Frontal cortex (tissue), 4 donors: ENCODE measurements at places on chromosomes 5 and 9.

- no peak for DNase-seq
Observed at GRCh38 chr9:14315875-14316601, 2.1 kb upstream of the NFIB start.

DNA sequence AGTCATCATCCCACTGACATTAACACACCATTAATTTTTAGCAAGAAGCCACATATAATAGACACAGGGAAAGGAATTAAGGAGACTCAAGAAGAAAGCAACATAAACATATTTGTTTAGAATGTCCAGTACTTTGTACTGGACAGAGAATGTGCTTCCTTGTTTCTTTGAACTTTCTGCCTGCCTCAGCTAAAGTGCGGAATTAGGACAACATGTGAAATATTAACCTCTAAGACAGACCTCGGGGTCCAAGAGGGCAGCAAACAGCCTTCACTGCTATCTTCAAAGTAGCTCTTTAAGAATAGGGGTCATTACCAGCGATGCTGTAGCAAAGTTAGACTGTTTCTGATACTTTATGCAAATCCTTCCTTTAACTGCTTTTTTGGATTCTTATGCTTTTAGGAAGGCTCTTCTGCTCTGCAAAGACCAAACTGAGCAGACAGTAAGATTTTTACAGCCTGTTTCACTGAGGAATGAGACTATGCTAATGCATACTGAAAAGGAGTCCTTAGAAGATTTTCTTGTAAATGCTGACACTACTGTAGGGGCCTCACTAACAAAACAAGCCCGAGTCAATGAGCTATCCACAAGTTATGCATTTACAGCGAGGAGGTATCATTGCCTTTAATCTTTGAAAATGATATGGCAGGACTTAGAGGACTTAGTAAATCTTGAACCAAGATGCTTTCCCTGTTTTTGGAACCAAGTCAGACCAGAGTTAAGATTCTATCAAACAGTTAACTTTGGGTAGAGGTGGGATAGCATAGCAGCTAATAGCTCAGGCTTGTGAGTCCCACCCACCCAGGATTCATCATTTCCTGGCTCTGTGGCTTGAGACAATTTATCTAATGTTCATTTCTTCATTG lies 23.8 kb downstream of the DAB2 start:
- no peak for DNase-seq

- DNase-seq = no peak
Observed at GRCh38 chr5:167029488-167029887, 1262.0 kb upstream of the WWC1 start.

- no peak for DNase-seq
Observed at GRCh38 chr5:83503662-83504061, 32.1 kb downstream of the VCAN start.

DNA sequence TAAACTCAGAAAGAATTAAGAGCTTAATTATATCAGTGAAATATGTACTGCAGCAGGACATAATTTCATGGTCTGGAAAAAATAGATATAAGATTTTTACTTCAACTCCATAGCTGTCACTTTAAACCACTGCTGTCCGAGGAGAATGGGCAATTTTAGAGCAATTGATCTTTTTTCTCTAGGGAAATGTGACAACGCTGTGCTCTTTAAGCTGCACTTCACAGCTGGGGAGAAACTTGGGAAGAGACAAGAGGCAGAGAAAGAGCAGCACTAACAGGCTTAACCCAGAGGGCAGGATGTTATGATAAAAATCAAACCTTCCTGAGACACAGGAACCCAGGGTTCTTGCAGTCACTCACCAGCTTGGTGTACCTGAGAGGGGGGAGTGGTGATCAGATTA lies 92.0 kb downstream of the SPOCK1 start:
- no peak for DNase-seq

- DNase-seq = no peak
Observed at GRCh38 chr5:45623832-45624231, 72.3 kb downstream of the HCN1 start.

GRCh38 chr5:93594591-93595419 lies 11.8 kb downstream of the NR2F1 start:
- no peak for DNase-seq

- DNase-seq = no peak
Observed at GRCh38 chr5:110054240-110054639, 364.5 kb downstream of the MAN2A1 start.

DNA sequence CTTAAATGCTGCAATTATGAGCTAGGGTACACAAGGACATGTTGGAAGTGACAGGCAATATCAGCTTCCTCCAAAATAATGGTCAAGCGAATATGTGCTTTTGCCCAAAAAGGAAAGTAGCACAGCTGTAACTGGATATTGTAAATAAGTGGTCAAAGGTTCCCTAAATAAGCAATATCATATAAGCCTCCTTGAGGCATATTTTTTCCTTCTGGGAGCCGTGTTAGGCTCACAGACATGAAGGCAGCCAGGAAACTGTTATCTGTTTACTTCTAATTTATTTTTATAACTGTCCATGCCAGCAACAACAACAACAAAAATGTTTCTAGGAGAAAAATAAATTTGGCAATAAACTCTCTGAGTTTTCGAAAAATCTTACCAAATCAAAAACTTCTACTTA lies 648.3 kb downstream of the PDE4D start:
- DNase-seq = no peak

- no peak for DNase-seq
Observed at GRCh38 chr9:83699615-83700014, 8.1 kb downstream of the UBQLN1 start.

- no peak for DNase-seq
Observed at GRCh38 chr5:168329302-168329701, 37.9 kb downstream of the WWC1 start.

DNA sequence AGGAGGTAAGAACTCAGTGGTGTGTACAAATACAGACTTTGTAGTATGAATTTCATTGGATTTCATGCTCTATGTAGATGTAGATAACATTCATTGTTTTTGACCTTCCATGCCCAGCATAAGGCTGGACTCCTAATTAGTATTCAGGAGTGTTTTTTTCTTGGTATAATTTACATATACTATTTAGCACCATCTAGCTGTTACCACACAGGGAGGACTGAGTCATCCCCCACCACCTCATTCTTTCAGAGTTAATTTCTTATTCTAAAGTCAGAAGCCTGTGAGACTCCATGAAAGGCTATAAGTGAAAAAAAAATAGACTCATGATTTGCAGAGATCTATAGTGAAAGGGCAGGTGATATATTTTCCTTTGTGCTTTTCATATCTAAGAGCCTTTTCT lies 555.0 kb downstream of the PRR16 start:
- no peak for DNase-seq

- DNase-seq = no peak
Observed at GRCh38 chr5:58122157-58122556, 337.7 kb downstream of the PLK2 start.

DNA sequence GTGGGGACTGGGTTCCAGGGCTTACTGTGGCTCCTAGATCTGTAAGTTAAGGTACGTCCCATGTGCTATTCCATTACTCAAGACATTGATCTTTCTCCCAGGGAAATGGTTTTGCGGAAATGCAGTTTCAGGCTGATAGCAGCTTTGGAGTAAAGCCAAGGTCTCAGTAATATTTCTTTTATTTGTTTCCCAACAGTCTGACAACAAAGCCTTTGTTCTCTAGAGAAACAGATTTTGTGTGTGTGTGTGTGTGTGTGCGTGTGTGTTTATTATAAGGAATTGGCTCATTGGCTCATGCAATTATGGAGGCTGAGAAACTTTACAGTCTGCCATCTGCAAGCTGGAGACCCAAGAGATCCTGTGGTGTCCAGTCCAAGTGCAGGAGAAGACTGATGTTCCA lies 12.1 kb upstream of the POC5 start:
- no peak for DNase-seq

GRCh38 chr9:69579760-69580581 lies 92.2 kb downstream of the APBA1 start:
- no peak for DNase-seq

DNA sequence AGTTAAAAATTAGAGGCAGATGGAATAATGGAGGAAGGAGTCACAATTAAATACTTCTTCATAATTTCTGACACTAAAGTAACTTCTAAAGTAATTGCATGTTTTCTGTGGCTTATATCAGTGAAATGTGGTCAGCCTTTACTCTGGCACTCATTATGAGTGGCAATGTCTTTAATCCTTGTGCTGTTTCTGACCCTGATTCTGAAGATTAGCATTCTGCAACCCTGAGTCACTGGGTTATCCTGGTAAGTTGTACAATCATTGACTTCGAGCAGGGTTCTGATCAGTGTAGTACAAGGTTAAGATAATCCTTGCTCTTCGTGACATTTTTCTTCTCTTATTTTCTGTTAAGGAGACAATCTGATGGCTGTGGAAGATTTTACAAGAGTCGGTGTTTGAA lies 379.4 kb upstream of the RORB start:
- DNase-seq = no peak

GRCh38 chr9:134138292-134138691 lies 2.4 kb downstream of the WDR5 start:
- no peak for DNase-seq

DNA sequence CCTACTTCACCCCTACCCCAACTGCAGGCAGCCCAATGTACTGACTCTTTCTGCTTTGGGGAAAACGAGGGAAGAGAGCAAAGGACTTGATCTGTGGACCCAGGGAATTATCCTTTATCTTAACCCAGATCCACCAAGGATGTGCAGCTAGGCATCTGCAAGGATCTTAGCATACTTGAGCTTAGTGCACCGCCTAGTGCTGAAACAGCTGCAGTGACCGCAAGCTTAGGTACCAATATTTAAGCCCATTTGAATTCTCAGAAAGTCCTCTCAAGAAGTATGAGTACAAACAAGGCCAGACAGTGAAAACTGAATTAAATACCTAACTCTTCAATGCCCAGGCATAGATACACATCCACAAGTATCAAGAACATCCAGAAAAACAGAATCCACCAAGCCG lies 576.7 kb upstream of the ADAMTS16 start:
- DNase-seq = no peak

- peak; percentile 53 for DNase-seq
Observed at GRCh38 chr5:135332519-135333150, 66.4 kb downstream of the MACROH2A1 start.

- DNase-seq = no peak
Observed at GRCh38 chr5:14405267-14405666, 176.3 kb upstream of the OTULINL start.

DNA sequence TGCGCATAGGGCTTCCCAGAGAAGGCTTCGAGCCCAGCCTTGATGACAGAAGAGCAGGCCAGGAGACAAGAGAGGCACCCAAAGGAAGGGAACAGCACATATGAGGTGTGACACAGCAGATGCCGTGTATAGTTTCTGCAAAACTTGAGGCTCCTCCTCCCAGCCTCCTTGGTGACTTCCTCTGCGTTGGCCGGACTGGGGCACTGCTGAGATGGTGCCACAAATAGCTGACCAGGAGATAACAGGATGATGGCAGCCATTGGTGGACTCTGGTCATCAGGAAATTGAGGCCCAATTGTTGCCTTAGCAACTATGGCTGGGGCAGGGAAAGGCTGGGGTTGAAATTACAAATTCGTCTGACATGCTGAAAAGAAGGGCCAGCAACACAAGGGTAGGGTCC lies 4.8 kb upstream of the ZNF79 start:
- no peak for DNase-seq

DNA sequence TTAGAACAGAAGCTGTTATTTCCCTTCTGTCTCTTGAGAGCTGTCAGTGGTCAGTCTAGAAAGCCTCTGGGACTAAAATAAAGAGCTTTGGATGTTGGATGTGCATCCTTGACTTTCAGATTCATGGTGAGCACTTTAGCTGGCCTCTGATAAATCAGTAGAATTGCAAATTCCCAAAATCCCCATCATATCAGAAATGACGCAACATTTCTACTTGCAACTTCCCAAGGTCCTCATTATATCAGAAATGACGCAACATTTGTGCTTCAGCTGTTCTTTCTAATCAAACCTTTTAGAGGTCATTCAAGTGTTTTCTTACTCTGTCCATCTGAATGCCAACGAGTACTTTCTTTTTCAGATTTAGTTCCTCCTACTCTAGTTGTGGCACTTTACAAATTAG lies 167.3 kb upstream of the MOCS2 start:
- DNase-seq = no peak

DNA sequence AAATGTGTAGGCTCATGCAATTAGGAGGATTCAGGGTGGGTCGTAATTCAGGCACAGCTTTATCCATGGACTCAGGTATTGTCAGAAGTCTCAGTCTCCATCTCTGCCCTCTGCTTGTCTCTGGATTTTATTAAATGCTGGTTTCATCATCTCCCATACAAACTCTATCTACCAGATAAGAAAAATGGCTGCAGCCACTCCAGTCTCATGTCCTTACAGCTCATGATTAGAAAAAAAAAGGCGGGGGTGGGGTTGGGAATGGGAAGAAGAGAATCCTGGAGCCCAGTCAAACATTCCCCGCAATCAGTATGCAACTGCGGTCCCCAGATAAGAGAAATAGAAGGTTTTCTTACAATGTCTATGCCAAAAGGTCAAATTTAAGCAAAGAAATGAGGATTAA lies 7.6 kb upstream of the FBXO38 start:
- DNase-seq = no peak

DNA sequence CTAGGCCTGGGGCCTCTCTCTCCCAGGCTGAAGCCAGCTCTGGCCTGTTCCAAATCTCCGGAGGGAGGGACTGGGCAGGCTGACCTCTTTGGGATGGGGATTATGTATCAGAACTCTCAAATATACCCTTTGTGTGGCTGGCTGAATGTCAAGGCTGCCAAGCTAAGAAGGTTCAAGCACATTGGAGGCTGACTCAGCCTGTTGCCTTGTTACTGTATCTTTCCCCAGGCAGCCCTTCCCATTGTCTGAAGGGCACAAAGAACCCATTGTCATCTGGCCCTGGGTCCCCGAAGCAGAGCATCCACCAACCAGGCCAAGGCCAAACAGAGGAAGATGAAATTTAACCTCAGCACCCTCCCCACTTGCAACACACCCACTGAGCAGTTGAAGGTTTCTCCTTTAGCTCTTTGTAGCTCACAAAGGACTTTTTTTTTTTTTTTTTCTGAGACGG lies 7.3 kb upstream of the SPARC start:
- DNase-seq = peak; percentile 47

DNA sequence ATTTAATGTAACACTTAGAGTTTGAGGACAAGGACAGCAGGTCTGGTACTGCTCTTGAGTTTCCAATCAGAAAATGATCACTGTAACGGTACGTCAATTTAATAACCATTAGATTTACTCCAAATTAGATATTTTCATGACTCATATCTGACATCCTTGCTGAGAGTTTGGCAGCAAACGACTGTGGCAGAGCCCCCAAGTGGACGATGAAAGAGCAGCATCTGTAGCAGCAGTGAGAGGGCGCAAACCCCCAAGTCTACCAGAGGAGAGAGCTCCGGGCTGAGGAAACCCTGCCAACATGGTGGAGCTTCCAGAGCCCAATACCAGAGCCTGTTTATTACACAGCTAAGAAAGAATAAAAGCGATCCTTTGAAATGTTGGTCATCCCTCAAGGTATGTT lies 73.2 kb upstream of the EPB41L4A start:
- DNase-seq = no peak

DNA sequence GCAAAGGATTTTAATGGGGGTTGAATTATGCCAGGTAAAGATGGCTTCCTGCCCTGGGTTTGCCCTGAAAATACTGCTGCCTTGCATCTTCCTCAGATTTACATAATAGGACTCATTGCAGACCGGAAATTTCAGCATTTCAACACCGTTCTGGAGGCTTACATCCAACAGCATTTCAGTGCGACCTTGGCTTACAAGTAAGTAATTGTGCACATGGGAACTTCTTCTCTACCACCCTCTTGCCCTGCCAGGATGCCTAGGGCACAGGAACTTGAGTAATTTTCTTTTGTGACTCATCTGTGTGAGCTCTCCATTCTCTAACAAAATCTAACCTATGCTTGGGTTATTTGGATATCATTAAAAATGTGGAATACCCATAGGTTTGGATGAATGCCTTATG lies 80.2 kb downstream of the DOCK2 start:
- DNase-seq = no peak
